Heart right ventricle (tissue), 16 donors: ENCODE measurements at places on chromosomes 13 and 19.

DNA sequence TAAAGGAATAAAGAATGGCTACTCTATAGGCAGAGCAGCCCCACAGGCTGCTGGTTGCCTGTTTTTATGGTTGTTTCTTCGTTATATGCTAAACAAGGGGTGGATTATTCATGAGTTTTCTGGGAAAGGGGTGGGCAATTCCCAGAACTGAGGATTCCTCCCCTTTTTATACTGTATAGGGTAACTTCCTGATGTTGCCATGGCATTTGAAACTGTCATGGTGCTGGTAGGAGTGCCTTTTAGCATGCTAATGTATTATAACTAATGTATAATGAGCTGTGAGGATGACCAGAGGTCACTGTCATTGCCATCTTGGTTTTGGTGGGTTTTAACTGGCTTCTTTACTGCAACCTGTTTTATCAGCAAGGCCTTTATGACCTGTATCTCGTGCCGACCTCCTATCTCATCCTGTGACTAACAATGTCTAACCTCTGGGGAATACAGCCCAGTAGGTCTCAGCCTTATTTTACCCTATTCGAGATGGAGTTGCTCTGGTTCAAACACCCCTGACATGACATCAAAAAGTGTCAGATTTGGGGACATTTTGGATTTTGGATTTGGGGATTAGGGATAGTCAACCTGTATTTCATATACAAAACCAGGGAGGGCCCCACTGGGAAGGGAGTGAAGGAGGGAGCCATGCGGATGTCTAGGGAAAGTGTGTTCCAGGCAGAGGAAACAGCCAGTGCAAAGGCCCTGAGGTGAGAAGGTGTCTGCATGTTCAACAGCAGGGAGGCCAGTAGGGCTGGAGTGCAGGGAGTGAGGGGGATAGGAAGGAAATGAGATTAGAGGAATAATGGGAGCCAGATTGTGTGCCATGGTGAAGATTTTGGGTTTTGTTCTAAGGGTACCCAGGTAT, 10.9 kb downstream of the FXYD5 start:
- no peak for DNase-seq

GRCh38 chr19:40596608-40597328, 4.4 kb upstream of the LTBP4 start:
- peak; percentile 69 for DNase-seq

DNA sequence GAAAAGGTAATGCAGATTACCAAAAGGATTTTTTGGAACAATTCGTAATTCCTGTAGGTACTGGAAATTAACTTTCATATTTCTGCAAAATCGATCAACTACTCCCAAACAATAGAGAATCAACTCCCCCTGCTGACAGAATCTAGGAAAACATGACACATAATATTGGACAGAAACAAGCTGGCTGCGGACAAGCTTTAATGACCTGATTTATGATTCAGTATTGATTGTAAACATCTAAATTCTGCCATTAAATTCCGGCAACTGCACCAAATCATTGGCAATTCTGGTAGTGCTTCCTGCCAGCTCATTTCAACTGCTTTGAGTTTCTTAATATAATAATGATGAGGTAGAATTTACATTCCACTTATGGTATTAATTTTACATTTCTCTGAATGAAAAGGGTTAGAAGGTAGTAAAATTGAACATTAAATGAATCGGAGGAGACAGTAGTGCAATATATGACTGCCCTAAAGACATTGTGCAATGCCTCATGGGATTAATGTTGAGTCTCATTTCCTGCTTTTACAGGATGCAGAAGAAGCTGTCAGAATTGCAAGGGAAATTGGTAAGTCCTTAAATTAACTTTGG, 146.5 kb downstream of the PCCA start:
- peak; percentile 31 for DNase-seq

GRCh38 chr19:55179606-55180484, at the start of gene SYT5:
Gene SYT5, minus strand, starts transcription at chr19:55180289. Its CDS starts 1,248 bp downstream, at chr19:55179041.
- DNase-seq, result peak; percentile 48

DNA sequence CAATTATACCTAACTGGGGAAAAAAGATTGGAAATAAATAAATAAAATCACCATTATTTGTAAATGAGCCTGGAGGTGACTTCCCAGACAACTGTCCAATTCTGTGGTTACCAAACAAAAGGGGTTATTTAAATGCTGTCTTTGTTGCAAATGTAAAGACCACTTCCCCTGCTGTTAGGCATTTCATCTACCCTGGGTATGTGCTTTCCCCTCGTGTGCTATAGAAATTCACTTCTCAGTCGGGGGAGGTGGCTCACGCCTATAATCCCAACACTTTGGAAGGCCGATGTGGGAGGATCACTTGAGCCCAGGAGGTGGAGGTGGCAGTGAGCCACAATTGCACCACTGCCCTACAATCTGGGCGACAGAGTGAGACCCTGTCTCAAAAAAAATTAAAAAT, 101.9 kb upstream of the AKAP11 start:
- no peak for DNase-seq

GRCh38 chr13:38308736-38309135, 40.9 kb upstream of the UFM1 start:
- DNase-seq, result no peak

GRCh38 chr13:93521307-93521706, 294.7 kb downstream of the GPC6 start:
- DNase-seq, result no peak

DNA sequence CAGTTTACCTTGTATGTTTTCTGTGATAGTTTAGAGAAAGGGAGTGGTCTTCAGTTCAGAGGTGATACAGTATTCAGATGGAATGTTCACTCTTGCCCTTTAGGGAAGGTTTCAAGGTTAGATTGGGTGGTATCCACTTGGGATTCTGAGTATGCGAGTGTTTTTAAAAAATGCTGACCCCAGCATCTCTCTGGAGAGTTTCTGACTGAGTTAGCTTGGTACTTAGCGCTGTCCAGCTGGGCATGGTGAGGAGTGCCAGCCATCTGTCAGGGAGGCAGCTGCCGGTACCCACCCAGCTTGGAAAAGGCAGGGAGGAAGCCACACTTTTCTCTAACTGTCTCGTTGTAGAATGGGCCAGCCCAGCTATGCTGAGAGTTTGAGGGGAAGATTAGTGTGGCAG, 63.3 kb downstream of the ARHGEF7 start:
- DNase-seq, result no peak

DNA sequence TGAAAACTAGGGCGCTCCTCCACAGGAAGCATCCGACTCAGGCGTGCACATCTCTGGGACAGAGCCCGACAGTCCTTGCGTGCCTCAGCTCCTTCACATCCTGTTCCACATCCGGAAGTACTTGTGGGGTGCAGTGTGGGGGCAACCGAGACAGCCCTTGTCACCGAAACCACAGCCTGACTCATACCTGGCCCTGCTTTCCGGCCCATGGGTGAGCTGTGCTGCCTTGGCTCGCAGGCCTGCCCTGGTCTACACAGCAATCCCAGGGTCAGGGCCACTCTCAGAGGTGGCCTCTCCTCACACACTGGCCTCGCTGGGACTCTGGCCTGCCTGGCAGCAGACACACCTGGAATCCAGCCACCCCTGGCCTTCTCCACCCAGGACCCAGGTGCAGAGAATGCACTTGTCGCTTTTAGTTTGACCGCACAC, 100.4 kb downstream of the STK24 start:
- DNase-seq, result no peak

DNA sequence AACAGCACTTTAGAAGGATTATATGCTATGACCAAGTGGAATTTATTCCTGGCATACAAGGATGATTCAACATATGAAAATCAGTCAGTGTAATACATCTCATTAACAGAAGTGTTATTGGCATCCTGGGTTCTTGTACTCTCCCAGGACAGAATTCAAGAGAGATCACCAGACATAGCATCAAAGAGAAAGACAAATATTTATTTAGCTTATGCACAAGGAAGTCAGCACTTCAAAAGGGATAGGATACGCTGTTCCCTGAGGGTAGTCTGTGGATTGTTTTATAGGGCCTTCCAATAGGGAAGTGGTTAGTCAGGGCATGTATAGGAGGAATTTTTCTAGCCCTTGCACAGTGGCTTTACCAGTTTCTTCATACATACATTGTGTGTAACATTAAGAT, 1238.0 kb downstream of the PCDH17 start:
- DNase-seq, result no peak
